ENCODE measurements at places on chromosomes 7 and 10.

- DNase-seq = no peak
Measured at GRCh38 chr7:55335151-55335550, 30.0 kb upstream of the LANCL2 start.

GRCh38 chr10:113053881-113054280 is 103.8 kb downstream of the TCF7L2 start:
- DNase-seq = no peak

DNA sequence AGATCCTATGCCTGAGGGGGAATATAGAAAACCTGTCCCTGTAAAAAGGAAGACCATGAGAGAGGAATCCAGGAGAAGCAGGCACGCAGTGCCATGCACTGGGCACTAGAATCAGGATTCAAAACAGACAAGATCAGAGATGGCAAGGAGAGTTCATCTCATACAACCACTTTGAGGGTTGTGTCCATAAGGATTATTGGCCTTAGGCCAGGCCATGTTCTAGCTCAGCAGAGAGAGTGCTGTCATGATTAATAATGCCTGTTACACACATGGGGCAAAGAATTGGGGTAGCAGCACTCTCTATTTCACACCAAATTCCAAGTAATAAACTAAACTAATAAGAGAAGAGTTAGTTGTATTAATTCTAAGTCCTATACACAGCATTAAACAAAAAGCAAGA is 29.1 kb downstream of the EZH2 start:
- DNase-seq = no peak

DNA sequence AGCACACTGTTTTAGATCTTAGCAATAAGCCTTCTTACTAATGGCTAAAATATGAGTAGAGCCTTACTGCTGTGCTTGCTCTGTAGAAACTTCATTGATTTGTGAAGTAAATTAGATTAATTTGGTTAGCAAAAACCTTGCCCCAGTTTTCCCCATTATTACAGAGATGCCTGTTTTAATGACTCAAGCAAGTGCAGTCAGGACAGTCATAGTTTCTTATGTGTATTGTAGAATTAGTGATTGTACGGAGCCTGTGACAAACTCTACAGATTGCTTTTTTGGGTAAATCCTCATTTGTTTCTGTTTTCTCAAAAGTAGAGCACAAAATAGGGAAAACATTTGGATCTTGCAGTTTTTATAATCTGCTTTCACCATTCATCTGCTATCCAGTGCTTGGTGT is 7.0 kb downstream of the TAX1BP1 start:
- DNase-seq = no peak

GRCh38 chr7:91465595-91466061 is 201.4 kb downstream of the FZD1 start:
- no peak for DNase-seq

- DNase-seq = no peak
Measured at GRCh38 chr10:96895662-96896424, 63.7 kb downstream of the LCOR start.

DNA sequence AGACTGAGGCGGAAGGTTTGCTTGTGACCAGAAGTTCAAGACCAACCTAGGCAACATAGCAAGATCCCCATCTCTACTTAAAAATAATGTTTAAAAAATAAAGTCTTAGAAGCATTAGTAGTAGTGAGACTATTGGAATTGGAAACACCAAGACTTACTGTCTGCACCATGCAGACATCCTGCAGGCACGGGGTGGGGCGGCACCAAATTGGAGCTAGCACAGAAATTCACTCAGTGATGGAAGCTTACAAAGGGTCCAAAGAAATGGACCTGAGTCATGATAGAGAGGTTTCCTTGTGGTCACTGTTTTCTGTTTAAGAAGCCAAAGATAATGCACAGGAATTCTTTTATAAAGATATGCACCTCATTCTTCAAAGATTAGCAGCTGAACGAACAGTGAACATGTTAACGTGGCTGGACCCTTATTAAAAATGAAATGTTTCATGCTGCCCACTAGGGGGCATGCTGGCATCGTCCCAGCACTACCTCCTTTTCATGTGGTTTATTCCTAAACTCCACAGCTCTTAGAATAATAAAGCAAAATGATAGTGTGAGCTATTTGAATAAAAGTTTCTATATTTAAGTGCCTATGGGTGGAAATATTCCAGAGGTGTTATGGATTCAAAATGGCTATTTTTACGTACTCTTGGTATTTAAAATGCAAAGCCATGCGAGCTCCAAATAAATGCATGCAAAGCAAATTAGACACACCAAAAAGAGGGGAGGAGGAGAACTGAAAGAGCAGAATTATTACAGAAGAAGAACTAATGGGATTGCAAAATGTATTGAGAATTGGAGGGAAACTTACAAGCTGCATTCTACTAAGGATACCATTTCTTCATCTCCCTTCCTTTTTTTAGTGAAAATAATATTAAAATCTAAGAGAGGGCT is 28.6 kb downstream of the PDSS1 start:
- no peak for DNase-seq

DNA sequence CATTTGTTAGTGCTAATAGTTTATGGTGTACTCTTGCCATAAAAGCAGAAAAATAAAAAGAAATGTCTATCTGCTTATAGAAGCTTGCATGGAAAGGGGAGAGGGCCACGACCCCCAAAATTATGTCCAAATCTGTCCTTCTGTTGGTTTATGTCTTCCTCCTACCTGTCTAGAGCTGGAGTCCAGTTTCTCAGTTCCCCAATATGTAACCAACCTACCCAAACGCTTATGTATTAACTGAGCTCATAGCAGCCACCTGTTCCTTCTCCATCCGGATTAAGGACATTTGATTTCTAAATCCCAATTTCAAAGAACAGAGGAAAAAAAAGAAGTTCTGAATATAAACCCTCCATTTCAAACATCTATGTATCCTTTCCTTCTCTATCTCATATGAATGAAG is 30.3 kb upstream of the TPK1 start:
- no peak for DNase-seq

- DNase-seq = no peak
Measured at GRCh38 chr10:99346247-99346646, 17.1 kb downstream of the CNNM1 start.

GRCh38 chr10:133465191-133465949 is 11.6 kb downstream of the SCART1 start:
- no peak for DNase-seq

DNA sequence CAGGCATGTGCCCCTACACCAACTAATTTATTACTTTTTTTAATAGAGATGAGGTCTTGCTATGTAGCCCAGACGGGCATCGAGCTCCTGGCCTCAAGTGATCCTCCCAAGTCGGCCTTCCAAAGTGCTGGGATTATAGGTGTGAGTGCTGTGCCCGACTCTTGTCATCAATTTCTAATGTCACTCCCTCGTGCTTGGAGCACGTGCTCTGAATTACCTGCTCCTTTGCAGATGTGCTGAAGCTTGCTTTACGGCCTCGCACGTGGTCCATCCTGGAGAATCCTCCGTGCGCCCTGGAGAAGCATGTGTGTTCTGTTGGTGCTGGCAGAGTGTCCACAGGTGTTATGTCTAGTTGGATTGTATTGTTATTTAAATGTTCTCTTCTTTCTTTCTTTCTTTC is 11.8 kb upstream of the UBE3C start:
- no peak for DNase-seq

- no peak for DNase-seq
Measured at GRCh38 chr7:137513091-137513490, 169.6 kb upstream of the PTN start.

GRCh38 chr10:22370320-22370719 is 25.0 kb downstream of the SPAG6 start:
- DNase-seq = no peak

DNA sequence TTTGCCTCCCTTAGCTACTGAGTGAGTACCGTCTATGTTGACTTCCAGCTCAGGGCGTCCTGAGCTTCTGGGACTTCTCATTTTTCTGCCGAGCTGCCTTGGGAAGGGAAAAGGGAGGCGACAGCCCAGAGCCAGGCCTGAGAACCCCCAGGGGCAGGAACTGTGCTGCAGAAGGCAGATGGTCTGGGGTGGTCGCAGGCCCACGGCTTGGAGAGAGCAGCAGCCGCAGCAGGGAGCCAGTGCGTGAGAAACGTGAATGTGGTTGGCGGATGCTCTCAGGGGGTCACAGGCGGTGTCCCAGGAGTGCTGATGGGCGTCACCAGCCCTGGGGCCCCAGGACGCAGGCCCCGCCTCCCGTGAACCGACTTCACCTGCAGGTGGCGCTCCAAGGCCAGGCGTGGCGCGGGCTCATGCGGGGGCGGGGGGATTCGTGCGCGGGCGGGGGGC is 9.2 kb upstream of the PWWP2B start:
- peak; percentile 46 for DNase-seq

- DNase-seq = no peak
Measured at GRCh38 chr10:122939856-122940543, 14.0 kb downstream of the C10orf88 start.

GRCh38 chr7:115844857-115845256 is 185.7 kb downstream of the TFEC start:
- DNase-seq = no peak

GRCh38 chr7:159167139-159167538 is 22.5 kb upstream of the VIPR2 start:
- DNase-seq = no peak

- DNase-seq = no peak
Measured at GRCh38 chr10:114103284-114103683, 59.6 kb downstream of the ADRB1 start.

DNA sequence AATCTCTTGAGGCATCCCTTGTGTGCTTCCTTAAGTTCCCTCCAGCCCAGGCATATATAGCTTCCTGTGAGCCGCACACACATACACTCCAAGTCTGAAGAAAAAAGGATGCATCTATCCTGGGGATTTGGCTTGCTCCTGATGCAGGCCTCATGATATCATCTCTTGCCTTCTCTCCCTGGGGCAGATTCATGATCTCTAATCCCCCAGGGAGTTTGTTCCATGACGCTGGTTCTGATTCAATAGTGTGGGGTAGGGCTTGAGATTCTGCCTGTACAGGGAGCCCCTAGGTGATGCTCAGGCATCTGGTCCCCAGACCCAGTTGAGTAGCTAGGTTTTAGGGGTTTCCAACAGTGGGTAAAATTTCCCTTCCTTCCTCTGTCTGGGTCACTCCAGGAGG is 1.5 kb downstream of the PON1 start:
- no peak for DNase-seq

DNA sequence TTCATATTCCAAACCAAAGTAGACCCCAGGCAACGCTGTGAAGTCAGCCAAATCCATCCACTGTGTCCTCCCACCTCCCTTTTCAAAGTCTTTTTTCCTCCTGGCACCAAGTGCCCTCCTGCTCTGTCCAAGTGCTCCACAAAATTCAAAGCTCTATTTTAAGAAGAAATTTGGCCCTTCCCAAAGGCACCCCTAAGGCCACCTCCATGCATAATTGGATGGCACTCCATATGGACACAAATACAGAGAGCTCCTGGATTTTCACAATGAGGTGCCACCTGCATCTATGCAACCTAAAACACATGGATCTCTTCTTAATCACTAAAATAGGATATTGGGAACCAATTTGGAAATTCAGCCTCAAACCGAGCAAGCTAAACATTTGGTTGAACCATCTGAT is 121.6 kb downstream of the RELN start:
- DNase-seq = no peak

GRCh38 chr10:60341969-60342368 is 47.7 kb downstream of the ANK3 start:
- no peak for DNase-seq

- DNase-seq = no peak
Measured at GRCh38 chr10:122853665-122854313, 8.1 kb upstream of the CUZD1 start.

DNA sequence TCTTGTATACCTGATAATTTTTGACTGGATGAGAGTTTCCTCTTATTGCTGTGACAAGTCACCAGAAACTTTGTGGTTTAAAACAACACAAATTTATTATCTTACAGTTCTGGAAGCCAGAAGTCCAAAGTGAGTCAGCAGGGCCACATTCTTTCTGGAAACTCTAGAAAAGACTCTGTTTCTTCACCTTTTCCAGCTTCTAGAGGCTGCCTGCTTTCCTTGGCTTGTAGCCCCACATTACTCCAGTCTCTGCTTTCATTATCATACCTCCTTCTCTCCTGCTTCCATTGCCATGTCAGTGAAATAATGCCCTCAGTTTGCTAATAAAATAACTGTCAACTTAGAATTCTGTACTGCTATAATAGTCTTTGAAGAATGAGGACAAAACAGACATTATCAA is 65.3 kb downstream of the VCL start:
- DNase-seq = no peak

GRCh38 chr7:151385626-151386300 is 24.1 kb downstream of the WDR86 start:
- no peak for DNase-seq

DNA sequence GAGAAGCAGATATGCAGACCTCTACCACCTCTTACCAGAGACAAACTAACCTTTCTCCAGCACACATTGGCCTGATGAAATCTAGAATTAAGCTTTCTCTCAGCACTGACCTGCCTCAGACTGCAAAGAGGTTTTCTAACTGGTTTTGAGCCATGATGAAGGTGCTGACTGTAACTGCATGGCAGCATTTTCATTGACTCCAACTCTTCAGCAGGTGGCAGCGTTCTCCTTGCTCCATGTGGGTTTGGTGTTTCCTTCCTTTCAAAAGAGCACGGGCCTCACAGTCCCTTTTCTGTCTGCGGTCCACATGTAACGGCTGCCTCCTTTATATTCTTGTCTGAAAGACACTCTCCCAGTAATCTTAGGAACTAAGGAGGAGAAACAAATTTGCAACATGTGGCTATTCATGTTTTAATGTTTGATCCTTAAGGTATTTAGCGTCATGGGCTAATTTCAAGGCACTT is 12.6 kb downstream of the KLLN start:
- DNase-seq = peak; percentile 7

GRCh38 chr7:2631946-2632732 is at the start of gene TTYH3:
TTYH3 (plus strand) TSS chr7:2631986; CDS start chr7:2632156, 170 bp downstream.
- DNase-seq = no peak

DNA sequence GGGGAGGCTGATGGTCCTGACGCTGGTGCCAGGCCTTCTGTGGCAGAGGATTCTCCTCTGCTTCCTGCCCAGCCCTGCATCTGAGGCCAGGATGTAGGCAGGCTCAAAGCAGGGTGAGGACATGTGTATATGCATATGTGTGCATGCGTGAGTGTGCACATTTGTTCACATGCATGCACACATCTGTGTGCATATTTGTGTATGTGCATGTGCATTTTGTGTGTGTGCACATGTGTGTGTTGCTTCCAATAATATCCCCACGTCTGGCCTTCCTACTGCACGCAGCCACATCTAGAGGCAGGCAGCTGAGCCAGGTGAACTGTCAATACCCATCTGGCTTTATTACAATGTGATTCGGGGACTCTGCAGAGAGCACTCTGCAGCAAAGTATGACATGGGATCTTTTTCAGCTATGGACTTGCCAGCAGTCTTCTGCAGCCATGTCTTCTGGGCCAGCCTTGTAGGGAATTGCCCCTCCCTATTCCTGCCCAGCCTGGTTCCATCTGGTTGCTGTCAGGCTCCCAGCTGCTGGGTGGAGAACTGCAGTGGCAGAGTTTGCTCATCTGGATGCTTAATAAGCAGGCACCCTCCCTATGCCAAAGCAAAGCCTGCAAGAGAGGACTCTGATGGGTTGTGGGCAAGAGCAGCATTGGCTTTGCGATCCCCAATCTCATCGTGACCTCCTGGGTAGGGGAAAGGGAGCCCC is 140.7 kb downstream of the PFKFB3 start:
- DNase-seq = no peak

- no peak for DNase-seq
Measured at GRCh38 chr7:29483219-29484104, 80.2 kb upstream of the PRR15 start.

GRCh38 chr10:12165036-12165435 is 30.7 kb downstream of the NUDT5 start:
- no peak for DNase-seq

GRCh38 chr10:111118758-111119157 is 41.9 kb downstream of the ADRA2A start:
- no peak for DNase-seq

GRCh38 chr10:59337201-59337652 is 25.1 kb downstream of the FAM13C start:
- no peak for DNase-seq

All from stimulated activated naive CD4-positive, alpha-beta T cell treated with Interleukin-2 at 50 U/mL for 16 hours (primary cell).